ENCODE measurements at places on chromosomes 7 and 10. TPM values are rescaled to one million over a fixed set of nuclear protein-coding genes. Genes with fewer than 3 reads are reported as not detected.

NPFFR1 gene
- not detected for total RNA-seq

UNCX gene
- total RNA-seq = not detected

PNLIPRP3 gene
- not detected for total RNA-seq

AS3MT gene
- total RNA-seq = 1.2 TPM

EPHB6 gene
- total RNA-seq = 6.5 TPM

ITPRID1 gene
- total RNA-seq = not detected

LHPP gene
- total RNA-seq = 24.2 TPM

DNA2 gene
- 6.1 TPM for total RNA-seq

UBE2D1 gene
- total RNA-seq = 13.1 TPM

C7orf33 gene
- not detected for total RNA-seq

SPDYE1 gene
- total RNA-seq = not detected

P4HA1 gene
- 110 TPM for total RNA-seq

HEPACAM2 gene
- total RNA-seq = not detected

TCAF2 gene
- total RNA-seq = 0.78 TPM

OR6B1 gene
- not detected for total RNA-seq

NOD1 gene
- total RNA-seq = 22.4 TPM

ENTPD1 gene
- total RNA-seq = 0.03 TPM

Measured in Caki2 (cell line).